DMS79 (cell line): ENCODE measurements at places on chromosomes 16 and 17.

DNA sequence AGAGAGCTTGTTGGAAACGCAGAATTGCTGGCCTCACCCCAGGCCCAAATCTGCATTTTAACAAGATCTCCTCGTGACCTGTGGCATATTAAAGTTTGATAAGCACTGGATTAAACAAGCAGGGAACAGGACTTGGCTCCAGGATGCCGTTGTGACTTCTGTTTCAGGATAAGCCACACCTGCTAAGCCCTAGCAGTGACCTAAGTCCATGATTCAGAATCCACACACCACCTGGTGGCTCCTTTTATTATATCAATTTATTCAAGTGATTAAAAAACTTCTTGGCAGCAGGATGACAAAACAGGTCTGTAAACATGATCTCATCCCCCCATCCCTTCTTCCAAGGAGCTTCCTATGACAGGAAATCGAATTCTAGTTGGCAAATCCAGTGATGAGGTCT lies 9.1 kb downstream of the NAGPA start:
- peak; percentile 70 for DNase-seq

DNA sequence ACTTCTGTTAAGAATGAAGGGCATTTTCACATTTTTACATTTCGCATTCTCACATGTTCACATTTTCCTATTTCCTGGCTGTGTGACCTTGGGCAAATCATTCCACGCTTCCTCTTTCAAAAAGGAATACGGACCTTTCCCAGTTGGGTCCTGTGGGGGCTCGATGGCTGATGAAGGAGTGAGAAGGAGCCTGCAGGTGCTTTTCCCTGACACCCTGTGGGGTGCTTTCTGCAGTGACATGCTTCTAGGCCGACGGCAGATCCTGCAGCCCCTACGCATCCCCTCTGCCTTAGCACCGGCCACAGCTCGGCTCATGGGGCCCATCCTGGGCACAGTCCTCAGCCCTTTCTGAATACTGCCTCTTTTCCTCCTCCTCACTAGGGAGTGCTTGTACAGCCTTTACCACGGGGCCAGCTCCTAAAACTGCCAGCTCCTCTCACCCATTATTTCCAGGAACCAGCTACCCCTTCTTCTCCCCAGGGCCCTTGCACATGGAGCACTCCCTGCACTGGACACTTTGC lies 91.0 kb downstream of the FOXL1 start:
- no peak for DNase-seq

DNA sequence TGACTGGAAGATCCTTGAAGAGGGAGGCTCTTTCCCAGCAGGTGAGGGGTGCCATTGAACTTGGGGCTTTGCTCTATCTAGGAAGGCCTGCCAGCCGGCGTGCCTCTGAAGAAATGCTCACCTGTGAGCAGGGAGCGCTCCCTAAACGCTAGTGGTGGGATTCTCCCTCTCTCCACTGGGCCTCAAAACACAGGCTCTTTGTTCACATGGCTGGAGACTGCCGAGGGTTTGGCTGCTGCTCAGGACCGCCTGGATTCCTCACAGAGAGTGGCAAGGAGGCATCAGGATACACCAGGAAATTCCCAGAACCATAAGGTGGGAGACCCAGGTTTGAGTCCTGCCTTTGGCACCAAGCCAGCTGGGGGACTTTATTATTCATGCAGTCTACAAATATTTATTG lies 17.6 kb upstream of the TMEM11 start:
- no peak for DNase-seq

DNA sequence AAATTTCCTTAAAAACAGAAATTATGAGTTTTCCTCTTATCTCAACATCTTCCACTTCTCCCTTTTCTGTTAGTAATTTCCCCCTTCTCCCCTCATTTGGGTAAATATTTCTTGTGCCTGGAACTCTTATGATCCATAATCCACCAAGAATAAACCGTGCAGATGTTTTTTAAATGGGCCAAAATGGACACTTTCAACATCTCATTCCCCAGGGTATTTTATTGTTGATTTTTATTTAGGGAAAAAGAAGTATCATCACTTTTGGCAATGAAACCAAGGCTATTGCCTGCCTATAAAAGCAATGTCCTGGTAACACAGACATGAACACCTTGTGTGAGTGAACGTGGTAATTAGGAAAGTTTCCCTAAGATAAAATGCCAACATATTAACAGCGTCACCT lies 54.6 kb downstream of the IRX6 start:
- no peak for DNase-seq

GRCh38 chr17:73603971-73604370 lies 40.3 kb downstream of the SDK2 start:
- no peak for DNase-seq

GRCh38 chr17:74758848-74759168 lies 10.4 kb downstream of the NHERF1 start:
- DNase-seq = no peak

GRCh38 chr16:68234188-68235107 lies 1.5 kb downstream of the ESRP2 start:
- peak; percentile 81 for DNase-seq

DNA sequence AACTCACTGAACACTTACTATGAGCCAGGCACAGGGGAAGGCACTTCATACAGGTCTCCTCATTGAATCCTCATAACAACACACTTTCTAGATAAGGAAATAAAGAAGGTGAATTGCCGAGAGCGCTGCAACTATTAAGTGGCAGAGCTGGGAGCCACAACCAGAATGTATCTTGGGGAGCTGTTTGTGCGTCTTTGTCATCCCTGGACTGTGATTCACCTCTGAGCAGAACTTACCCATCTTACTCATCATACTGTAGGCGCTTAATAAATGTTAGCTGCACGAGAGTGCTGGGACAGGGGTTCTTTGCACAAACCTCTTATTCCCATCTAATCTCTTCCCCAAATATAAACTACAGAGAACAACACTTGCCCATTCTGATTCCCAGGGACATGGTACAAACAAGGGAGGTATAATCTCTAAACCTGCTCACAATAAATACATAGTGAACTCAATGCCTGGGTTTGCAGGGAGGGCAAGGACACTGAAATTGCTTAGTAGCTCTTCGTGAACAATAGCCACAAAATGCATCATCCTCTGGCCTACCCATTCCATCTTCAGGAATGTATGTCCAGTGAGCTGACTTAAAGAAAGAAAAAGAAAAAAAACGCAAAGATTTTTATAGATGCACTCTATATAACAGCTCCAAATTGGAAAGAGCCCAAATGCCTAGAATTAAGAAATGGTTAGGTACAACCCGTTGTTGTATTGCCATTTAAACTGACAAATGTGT lies 43.0 kb downstream of the MYO18A start:
- no peak for DNase-seq

DNA sequence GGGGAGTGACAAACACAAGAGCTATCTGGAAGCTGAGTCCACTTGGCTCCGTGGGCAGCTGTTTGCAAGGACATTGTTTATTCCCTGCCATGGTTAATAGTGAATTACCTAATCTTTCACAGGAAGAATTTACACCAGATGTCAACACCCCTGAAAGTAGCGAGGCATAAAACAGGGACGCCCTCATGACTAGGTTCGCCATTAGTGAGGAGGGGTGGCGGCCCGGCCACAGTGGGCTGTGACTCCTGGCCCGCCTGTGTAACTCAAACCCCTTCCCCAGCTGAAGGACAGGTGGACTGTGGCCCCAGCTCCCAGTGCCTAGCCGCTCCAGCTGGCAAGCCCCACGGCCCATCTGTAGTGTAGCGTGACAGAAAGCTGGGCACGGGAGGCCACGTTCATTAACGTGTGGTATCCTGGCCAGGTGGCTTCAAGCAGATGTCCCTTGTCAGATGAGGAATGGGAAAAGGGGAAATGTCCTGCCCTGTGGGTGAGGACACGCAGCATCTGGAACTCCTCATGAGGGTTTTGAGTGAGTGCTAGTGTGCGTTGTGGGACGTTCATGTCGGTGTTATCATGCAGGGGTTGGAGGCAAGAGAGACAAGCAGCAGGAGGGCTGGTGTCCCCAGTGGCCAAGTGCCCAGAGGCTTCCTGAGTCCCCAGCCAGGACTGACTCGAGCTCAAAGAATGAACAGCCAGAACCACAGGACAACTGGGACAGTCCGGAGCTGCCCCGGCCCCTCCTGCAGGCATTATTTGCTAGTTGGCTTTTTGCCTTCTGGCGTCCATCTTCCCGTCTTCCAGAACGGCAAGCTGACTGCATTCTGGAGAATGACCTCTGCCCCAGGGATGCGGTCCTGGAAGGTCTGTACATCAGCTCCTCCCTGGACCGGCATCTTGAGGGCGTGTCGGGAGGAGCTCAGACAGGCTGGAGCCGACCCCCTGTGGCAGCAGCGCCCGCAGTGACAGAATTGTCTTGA lies 19.2 kb downstream of the KDM8 start:
- no peak for DNase-seq

- DNase-seq = no peak
Measured at GRCh38 chr16:2774161-2774891, 2.8 kb downstream of the ELOB start.

DNA sequence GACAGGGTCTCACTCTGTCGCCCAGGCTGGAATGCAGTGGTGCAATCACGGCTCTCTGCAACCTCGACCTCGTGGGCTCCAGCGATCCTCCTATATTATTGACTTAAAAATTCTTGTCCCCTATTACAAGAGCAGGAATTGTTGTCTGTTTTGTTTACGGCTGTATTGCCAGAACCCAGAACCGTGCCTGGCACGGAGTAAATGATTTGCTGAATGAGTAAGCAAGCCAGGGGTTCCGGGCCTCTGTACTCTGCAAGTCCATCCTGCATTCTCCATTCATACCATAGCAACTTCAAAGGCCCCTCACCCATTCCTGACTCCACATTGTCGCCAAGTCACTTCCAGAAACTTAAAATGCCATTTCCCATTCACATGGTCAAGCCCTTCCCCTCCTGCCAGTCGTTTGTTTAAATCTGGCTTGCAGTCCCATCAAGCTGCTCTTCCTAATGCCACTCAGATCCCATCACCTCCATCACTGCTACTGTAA lies 6.9 kb downstream of the ADCY9 start:
- DNase-seq = no peak

DNA sequence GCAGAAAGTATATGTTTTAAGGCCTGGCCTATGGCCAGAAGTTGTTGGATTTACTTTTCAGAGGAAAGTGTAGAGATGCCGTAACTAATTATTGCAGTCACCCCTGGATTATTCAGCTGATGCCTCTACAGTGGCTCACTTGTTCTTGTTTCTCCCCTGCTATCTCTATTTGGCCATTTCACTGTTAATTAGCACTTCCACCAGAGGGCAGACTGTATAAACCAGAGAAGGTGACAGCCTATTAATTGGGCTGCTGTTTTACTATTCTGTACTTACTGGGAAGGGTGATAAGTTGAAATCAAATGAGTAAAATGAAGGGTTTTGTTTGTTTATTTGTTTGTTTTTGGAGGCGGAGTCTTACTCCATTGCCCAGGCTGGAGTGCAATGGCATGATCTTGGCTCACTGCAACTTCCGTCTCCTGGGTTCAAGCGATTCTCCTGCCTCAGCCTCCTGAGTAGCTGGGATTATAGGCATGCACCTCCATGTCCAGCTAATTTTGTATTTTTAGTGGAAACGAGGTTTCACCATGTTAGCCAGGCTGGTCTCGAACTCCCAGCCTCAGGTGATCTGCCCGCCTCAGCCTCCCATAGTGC lies 66.0 kb downstream of the CDK12 start:
- DNase-seq = no peak

DNA sequence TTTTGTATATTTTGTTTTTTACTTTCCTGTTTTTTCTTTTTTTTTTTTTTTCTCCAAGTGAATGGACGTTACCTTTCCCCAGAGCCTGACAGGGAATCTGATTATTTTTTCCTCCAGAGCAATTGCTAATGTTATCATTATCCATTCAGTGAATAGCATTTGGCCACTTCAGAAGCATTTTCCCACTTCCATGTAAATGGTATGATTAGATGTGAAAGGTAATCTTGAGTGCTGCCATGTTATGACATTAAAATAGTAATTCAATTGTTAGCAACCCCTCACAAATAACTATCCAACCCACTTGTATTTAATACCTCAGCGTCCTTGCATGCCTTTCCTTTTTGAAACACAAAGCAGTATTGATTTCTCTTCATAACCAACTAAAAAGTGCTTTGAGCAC lies 1243.8 kb downstream of the CDH8 start:
- peak; percentile 44 for DNase-seq

GRCh38 chr16:67202956-67203493 lies 4.1 kb downstream of the ELMO3 start:
- DNase-seq = no peak

- DNase-seq = no peak
Measured at GRCh38 chr16:766820-767640, 6.5 kb downstream of the MSLN start.

DNA sequence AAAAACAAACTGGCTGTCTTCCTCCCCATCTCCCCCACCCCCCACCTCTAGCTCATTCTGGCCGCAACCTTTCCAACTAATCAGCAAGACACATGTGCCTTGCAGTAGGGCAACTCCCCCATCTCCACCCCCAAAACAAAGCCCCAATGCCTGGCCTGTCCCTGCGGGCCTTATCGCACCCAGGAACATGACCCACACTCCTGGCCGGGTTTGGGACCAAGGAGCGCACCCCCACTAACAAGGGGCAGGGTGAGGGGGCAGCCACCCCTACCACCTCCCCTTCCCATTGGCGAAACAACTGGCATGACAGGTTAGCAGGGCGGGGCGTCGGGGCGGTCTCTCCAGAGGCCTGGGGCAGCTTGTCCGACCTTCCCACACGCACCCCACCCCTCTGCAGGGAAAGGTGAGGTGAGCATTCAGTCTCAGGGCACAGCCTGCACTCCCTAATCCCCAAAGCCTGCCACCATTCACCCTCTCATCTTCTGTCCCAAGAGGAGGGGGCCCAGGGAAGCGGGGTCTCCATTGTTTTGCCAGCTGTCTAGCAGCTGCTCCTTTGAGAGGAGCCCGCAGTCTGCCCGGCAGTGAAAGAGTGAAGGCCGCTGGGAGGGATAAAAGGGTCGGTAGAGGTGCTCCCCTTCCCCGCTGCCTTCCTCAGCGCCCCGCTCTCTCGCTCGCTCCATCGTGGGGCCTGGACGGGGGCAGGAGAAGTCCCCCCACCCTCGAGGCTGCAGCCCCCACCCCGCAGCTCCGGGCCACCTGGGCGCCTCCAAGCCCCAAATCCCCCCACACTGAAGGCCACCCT lies 765 bp downstream of the MYO18A start:
- DNase-seq = peak; percentile 60
